Cardiac atrium fibroblast (primary cell): ENCODE measurements at places on chromosomes 4 and X. TPM values are rescaled to one million over a fixed set of nuclear protein-coding genes. Genes with fewer than 3 reads are reported as not detected.

LDB2 gene
- 0.54 and 9.9 TPM in 2 replicates for total RNA-seq

DGKQ gene
- total RNA-seq, result 8.3 and 10.7 TPM in 2 replicates

FHIP1A gene
- 0.16 TPM in 1 of 2 replicates, not detected in the other for total RNA-seq

GAGE12F gene
- not detected in 2 replicates for total RNA-seq

SPANXN3 gene
- not detected in 2 replicates for total RNA-seq

RENBP gene
- total RNA-seq, result 0.54 and 2.3 TPM in 2 replicates

ARHGAP24 gene
- total RNA-seq, result 41.2 and 42.4 TPM in 2 replicates

MAGEE1 gene
- total RNA-seq, result 0.65 and 1.1 TPM in 2 replicates

UBA6 gene
- 63.7 and 110 TPM in 2 replicates for total RNA-seq

ADRA2C gene
- not detected in 2 replicates for total RNA-seq

EDNRA gene
- 8.3 and 12.3 TPM in 2 replicates for total RNA-seq

GPRASP2 gene
- 6.1 and 8.6 TPM in 2 replicates for total RNA-seq

USP53 gene
- 34.5 and 52.7 TPM in 2 replicates for total RNA-seq
